CD4-positive, alpha-beta memory T cell (primary cell): ENCODE measurements at places on chromosomes 4 and X.

- DNase-seq, result no peak
Measured at GRCh38 chr4:150253965-150254630, 175.9 kb downstream of the DCLK2 start.

- no peak for DNase-seq
Measured at GRCh38 chr4:152771741-152772533, 7.6 kb downstream of the TIGD4 start.

- no peak for DNase-seq
Measured at GRCh38 chrX:15873566-15873965, 19.0 kb upstream of the AP1S2 start.

GRCh38 chr4:69524706-69525105 is 29.0 kb upstream of the UGT2B4 start:
- no peak for DNase-seq

- no peak for DNase-seq
Measured at GRCh38 chr4:94576210-94576609, 124.5 kb downstream of the PDLIM5 start.

DNA sequence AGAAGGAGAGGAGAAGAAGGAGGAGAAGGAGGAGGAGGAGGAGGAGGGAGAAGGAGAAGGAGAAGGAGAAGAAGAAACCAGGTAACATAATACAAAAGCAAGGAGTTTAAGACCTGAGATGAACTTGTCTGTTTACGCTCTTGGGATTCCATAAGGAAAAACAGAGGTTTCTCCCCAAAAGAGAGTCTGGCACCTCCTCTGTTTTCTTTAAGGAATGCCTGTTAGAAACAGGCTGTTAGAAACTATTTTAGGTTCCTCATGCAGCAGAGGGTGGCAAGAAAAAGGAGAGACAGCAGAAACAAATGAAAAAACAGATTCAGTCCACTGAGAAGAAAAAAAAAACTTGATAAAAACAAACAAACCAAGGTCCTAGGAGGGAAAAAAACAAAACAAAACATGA is 10.3 kb upstream of the FHDC1 start:
- DNase-seq, result no peak

GRCh38 chr4:40987151-40987550 is 227.2 kb downstream of the APBB2 start:
- DNase-seq, result no peak

DNA sequence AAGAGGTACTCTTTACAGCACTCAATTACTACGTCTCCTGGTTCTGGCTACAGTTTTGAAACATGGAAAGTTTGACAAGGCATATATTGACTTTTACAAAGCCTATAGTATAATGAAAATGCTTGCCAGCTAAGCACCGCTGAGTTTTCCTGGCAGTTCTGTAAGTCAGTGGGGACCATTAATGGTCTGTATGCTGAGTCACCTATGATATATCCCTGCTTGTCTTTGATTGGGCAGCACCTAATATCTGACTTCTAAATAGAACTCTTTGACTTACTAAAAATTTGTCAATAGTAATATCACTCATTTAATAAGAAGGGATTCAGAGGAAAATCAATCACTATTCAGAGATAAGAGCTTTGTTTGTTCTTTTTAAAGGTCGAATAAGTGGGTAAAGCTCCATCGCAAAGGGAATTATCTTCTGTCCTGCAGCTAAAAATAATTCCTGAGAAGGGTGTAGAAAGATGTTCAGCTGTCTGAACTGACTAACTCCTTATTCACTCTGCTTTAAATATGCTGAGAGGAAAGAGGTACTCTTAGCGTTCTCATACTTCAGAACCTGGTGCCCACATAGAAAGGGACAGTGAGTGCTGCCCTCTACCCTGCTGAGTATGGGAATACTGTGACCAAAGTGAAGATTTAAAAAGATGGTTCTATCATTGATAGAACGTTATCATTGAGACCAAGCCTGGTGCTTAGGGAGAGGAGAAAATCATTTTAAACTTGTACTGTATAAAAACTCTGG is 959 bp downstream of the SMPX start:
- no peak for DNase-seq

- DNase-seq, result no peak
Measured at GRCh38 chr4:46354701-46355262, 35.1 kb downstream of the GABRA2 start.

GRCh38 chrX:2841537-2841936 is 12.8 kb downstream of the GYG2 start:
- no peak for DNase-seq

GRCh38 chr4:154660052-154660451 is 47.6 kb upstream of the FGG start:
- DNase-seq, result no peak

DNA sequence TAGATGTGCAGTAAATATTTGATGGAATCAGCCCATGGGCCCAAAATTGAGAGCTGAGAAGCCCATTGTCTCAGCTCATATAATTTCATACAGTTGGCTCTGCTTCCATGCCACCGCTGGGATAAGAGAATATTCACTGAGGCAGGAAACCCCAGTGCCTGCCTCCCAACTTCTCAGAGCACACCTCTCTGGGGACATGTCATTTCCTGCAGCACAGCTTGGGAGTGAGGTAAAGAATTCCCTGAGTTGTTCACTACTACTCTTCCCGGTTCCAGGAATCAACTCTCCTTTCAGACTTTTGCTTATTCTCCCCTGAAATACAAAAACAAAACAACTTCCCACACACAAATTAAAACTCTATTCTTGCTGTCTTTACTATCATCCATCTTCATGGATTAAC is 389.3 kb downstream of the MAPK10 start:
- no peak for DNase-seq

- no peak for DNase-seq
Measured at GRCh38 chr4:174532445-174532844, 10.2 kb upstream of the HPGD start.

GRCh38 chrX:69280933-69281332 is 115.7 kb upstream of the PJA1 start:
- DNase-seq, result no peak

- DNase-seq, result no peak
Measured at GRCh38 chr4:601612-602558, 23.5 kb upstream of the PDE6B start.

GRCh38 chr4:17142232-17142711 is 243.8 kb upstream of the LDB2 start:
- DNase-seq, result no peak

DNA sequence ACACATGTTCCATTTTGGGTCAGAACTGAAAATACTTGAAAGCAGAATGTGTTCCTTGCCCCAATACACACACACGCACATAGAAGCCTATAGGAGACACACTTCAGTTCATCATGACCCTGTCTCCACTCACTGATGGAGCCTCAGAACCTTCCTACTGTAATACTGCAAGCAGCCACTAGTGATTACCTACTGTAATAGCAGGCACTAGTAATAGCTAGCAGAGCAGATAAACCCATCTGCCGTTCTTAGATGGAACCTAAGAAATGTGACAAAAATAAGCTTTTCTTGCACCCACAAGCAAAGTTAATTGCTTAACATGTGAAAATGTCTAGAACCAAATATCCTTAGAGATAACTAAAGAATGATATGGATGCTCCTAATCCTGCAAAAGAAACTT is 13.6 kb downstream of the AMTN start:
- no peak for DNase-seq

- no peak for DNase-seq
Measured at GRCh38 chr4:151799417-151800012, 38.7 kb upstream of the GATB start.

GRCh38 chrX:49838374-49838773 is 9.3 kb downstream of the PAGE4 start:
- DNase-seq, result no peak

GRCh38 chr4:156815717-156816359 is 155.8 kb downstream of the PDGFC start:
- DNase-seq, result no peak

DNA sequence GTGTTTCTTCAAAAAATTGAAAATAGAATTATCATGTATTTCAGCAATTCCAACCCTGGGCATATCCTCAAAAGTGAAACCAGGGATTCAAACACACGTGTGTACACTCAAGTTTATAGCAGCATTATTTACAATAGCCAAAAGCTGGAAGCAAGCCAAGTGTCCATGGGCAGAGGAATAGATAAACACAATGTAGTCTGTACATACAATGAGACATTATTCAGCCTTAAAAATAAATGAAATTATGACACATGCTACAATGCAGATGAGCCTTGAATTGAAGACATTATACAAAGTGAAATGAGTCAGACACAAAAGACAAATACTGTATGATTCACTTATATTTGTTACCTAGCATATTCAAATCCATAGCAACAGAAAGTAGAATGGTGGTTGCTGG is 853.4 kb downstream of the STIM2 start:
- no peak for DNase-seq

GRCh38 chr4:2372488-2373030 is 45.9 kb downstream of the ZFYVE28 start:
- DNase-seq, result no peak

DNA sequence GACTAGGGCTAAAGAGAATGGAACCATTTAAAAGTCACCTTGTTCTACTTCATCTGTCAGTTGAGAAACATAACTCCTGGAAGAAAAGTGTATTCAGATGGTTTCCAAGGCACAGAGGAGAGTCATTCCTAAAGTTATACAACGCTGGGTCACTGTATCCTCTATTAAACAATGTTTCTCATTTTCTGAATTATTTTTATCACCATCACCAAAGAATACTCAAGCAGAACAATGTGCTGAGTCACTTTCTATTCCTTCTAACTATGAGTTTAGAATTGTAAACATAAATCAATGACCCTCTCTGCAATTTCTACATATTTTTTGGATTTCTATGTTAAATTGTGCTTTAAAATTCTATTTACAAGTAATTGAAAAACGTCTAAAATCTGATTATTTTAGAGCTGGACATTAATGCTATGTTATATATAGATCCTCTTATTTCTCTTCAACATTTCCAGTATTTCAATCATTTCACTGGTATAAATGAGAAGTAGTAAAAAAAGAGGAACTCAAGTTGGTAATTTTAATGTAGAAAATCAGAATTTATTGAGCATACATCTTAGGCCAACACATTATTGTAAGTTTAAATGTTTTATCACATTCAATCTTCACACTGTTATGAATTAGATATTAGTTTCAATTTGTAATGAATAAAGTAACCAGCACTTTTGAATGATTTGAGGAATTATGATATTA is 7.5 kb downstream of the DTHD1 start:
- no peak for DNase-seq

DNA sequence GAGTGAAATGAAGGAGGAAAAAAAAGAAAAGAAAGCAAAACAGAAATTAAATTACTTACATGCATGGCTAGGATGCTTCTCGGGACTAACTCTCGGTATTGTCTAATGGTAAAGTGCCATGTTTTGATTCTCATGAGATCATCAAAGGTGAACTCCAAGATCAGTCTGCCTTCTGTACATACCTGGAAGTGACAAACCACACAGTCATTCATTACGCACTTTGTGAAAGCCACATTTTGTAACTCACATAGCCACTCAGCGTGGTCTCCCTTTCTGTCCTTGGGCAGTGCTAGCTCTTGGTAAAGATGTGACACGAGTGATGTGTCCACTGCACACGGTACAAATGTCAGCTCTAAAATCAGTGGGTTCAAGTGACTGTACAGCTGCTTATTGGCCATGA is 309.8 kb downstream of the LDB2 start:
- DNase-seq, result no peak

DNA sequence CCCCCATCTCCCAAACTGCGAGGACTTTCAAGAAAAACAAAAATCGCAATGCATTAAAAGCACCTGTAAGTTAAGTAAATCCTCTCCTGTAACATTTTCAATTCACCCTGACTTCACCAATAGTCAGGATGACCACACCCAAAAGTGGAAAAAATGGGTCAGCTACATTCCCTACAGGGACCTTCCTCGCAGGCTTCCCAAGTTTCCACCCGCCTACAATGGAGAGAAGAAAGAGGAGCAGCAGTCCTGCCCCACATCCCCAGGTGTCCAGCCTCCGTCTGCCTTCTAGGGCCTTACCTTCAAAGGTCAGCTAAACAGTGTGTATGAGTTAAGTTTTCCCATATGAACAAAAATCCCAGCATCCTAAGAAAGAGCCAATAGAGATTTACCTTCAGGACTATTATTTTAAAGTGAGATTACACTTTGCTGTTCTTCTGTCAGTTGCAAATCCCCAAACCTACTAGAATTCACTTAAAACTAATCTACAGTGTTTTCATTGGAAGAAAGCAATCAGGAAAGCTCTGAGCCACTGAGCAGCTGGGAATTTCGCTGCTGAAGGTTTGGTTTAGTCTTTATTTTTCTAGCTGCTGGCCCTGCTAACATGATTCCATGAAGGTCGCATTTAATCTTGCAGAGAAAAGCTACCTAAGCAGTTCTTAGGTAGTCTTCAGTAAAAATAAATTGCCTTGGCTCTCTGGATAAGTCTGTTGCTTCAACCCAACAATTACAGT is 12.5 kb downstream of the IRF2 start:
- DNase-seq, result no peak

DNA sequence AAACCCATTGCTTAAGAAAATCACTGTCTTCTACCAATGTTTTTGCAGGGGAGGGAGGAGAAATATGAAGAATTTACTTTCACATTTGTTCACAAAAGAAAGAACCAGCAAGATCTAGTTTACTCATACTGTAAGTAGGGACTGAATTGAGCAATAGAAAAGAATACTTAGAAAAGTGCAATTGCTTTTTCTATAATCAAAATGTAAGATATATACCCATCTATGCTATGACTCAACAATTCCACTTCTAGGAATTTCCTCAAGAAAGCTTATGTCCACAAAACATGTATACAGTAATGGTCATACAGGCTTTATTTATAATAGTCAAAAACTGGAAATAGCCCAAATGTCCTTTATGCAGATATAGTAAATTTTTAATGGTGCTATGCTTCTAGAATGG is 196.4 kb downstream of the LRBA start:
- no peak for DNase-seq

GRCh38 chr4:158170691-158171561 is 1.9 kb downstream of the GASK1B start:
- no peak for DNase-seq

GRCh38 chr4:86483773-86484172 is 110.3 kb upstream of the PTPN13 start:
- DNase-seq, result no peak

DNA sequence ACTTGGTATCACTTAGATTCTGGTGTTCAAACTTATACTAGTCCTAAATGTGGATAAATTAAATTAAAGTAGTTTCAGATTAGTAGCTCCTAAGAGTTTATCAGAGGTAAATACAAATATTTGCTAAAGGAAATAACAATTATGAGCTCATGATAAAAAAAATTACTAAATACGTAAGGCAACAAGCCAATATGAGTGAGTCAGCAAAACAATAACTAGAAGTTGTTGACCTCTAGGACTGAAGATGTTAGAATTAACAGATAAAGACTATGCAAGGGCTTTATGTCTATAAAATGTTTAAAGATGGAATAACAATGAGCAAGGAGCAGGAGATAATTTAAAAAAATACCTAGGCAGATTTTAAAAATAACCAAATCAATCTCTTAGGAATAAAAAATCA is 195.8 kb downstream of the CLCN4 start:
- no peak for DNase-seq

- DNase-seq, result no peak
Measured at GRCh38 chr4:168441412-168441811, 38.9 kb downstream of the DDX60L start.

GRCh38 chr4:56297776-56298175 is 89.5 kb downstream of the AASDH start:
- no peak for DNase-seq
